ENCODE measurements at places on chromosomes 3 and 15.

- no peak for DNase-seq
Measured at GRCh38 chr3:70010346-70010745, 10.8 kb downstream of the SAMMSON start.

GRCh38 chr3:50644561-50644960 is 27.6 kb downstream of the MAPKAPK3 start:
- no peak for DNase-seq

DNA sequence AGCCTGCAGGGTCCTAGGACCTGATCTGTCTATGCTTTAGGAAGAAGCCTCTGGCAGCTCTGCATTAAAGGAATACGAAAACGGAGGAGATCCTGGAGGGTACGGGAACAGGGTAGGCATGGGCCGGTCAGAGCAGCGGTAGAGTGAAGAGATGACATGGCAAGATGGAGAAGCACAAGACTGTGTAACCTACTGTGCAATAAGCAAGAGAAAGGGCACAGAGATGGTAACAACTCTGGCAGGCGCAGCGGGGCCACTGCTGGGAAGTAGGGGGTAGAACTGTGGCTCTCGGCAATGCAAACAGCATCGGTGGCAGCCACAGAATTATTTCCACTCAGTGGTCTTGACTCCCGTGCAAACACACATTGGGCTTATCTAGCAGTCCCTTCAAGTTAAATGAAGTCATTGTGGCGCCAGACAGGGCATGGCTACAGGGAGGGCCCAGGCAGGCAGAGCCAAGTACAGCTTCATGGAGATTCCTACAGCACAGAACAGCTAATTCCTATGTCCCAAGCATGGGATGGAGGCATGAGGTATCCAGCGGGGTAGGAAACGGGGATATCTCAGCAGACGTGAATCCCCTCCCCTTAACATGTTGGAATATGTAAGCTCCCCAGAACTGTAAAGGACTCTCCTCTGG is 28.8 kb downstream of the WHAMM start:
- DNase-seq, result no peak

GRCh38 chr3:186628756-186629155 is 11.4 kb upstream of the FETUB start:
- DNase-seq, result no peak

- DNase-seq, result no peak
Measured at GRCh38 chr3:126372413-126373145, 15.4 kb upstream of the KLF15 start.

GRCh38 chr3:139308560-139308959 is 35.3 kb upstream of the MRPS22 start:
- no peak for DNase-seq

DNA sequence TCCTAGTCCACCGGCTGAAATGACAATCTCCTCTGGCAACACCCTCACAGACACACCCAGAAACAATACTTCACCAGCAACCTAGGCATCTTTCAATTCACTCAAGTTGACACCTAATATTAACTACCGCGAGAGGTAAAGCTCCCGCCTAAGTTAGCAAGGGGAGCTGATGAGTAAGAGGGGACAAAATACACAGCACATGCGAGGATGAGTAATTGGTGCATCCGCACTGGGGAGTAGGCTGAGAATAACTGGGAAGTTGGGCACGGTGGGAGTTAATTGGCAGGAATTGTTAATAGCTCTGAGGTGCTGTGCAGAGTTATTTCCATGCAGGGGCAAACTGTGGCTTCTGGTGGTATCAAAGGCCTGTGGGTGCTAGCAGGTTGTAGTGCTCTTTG is 14.5 kb upstream of the PLD1 start:
- DNase-seq, result no peak

DNA sequence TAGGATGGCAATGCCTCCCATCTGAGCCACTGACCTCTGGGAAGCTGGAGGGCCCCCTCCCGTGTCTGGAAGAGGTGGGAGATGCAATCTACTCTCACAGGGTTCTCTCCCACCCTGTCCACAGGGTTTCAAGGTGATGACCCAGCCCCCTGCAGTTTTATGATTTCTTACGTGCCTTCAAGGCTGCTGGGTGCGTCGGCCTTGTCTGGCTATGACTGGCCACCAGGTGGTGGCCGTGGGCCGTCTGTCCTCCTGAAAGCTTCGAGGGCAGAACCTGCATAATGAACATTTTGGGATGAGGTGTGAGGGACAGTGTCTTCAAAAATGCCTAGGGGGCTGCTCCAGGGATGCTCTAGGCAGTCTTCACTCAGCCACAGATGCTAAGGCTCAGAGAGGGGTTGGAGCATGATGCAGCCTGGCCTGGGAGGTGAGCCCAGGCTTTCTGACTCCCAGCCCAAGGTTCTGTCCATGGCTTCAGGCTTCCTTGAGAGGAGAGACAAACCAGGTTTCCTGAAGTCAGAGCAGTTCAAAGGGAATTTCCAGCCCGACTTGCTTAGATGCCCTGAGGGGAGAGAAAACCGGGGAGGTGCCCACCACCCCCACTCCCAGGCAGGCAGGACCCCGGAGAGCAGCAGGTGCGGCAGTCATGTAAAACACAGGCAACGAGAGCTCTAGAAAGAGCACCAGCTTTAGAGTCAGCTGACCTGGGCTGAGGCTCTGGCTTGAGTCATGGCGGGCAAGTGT is 18.7 kb downstream of the ISG20 start:
- DNase-seq, result no peak

- DNase-seq, result no peak
Measured at GRCh38 chr15:35450492-35450891, 95.5 kb downstream of the DPH6 start.

- peak; percentile 72 for DNase-seq
Measured at GRCh38 chr3:123773681-123774431, 110.3 kb downstream of the MYLK start.

- no peak for DNase-seq
Measured at GRCh38 chr3:133169331-133170068, 131.3 kb downstream of the TMEM108 start.

DNA sequence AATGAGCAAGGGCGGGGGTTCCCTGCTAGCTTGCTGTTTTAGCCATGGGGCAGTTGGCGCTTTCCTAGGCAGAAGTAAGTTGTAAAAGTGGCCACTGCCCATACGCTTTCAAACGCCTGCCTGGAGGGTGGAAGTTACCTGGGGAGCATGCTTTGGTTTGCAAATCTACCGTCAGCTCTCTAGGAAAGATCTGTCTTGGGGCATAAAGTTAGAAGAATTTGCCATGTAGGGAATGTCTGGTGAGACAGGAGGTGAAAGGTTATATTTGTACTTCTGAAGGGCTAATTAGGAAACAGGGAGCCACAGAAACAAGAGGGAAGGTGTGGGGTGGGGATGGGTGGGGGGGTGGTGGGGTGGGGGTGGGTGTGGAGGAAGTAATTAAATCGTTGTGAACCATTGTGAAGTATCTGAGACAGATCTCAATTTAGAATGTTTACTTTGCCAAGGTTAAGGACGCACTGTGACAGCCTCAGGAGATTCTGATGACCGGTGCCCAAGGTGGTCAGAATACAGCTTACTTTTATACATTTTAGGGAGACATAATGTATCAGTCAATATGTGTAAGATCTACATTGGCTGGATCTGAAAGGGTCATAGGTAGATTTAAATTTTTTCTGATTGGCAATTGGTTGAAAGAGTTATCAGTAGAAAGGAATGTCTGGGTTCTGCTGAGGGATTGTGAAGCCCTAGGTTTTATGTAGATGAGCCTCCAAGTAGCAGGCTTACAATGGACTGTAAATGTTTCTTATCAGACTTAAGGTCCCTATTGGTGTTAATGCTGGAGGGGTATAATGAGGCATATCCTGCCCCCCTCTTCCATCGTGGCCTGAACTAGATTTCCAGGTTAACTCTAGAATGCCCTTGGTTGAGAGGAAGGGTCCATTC is 62.0 kb upstream of the GCNT3 start:
- DNase-seq, result no peak

DNA sequence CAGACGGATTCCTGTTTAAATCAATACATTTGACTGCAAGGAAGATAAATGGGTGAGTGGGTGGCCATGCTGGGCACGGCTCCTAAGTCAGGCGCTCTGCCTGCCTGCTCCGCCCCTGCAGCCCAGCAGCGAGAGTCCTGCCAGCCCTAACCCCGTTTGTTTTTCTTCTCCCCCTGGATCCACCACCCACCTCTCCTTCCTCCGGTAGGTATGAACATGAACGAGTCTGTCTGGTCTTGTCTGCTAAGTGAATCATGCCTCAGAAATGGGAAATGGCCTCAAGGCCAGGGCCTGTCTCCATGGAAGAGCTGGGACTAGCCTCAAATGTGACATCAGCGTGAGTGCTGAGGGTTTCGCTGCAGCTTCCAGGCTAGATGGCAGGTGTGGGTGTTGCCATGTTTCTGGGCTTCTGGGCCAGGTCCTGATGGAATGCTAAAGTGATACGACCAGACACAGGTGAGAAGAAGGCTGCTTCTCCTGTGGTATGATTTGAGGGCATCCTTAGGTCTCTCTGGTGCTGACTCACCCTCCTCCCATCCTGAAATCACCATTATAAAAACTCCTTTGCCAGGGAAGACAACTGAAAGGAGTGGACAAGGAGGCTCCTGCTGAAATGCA is 5.6 kb upstream of the FEM1B start:
- DNase-seq, result no peak

GRCh38 chr15:74520407-74520806 is 20.6 kb upstream of the ARID3B start:
- DNase-seq, result no peak

- DNase-seq, result no peak
Measured at GRCh38 chr3:32336113-32336498, 55.5 kb upstream of the CMTM7 start.

DNA sequence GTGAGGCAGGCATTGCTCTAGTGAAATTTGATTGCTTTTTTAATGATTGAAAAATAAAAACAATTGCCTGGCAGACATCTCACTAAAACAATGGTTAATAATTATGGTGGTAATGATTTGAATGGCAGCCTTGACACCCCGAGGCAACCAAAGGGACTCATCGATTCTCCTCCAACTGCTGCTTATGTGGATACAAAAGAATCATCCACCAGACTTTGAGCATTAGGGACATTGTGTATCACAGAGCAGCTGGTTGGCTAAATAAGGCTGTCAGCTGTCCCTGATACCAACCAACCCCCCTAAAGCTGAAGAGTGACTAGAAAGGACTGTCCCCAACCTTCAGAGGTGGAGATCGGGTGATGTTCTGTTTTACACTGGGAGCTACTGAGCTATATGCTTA is 1.7 kb upstream of the CD47 start:
- DNase-seq, result no peak

- no peak for DNase-seq
Measured at GRCh38 chr3:38739931-38740330, 76.1 kb downstream of the SCN10A start.

GRCh38 chr3:156727519-156728205 is 53.3 kb downstream of the TIPARP start:
- DNase-seq, result no peak

DNA sequence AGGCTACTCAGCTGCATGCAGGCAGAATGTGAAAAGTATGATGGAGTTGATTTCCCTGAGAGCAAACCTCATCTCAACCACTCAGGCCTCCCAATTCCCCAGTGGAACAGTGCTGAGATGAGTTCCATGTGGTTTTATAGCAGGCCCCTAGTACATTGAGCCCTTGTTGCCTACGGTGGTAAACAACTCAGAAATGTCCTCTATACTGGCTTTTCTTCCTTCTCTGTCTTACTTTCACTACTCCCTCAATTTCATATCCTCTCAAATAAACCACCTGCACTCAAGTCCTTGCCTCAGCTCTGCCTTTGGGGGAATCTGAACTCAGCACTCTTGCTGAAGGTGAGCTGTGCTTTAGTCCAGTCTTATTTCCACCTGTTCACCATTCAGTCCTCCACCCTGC is 399.9 kb downstream of the PDCD6IP start:
- no peak for DNase-seq

DNA sequence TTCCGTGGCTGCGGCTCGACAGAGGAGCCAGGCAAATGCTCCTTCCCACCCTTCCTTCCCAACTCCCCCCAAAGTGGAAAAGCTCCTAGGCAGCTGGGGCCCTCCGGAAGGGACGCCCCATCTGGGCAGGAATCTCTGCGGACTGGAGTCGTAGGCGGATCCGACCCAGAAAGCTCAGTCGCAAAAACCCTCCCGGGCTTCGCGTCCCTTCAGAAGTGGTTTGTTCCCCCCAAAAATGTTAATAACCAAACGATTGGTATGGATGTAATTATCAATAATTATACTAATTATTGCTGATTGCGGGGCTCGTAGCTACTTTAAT is 3.8 kb downstream of the RNU6-1 start:
- DNase-seq, result no peak

DNA sequence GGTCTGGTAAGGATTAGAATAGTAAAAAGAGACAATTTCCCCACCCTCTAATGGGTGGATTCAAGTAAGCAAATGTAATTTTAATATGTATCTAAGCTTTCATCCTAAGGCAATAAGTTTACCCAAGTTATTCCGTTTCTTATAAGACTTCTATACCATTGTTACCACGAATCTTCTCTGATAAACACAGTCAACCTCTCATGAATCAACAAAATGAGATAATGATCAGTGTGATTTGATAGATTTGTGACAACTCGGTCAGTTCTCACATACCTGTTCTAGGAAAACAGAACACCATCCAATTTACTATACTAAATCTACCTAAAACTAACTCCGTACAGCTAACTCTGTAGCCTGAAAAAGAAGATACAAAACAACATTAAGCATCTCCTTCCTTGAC is 342.1 kb downstream of the TBL1XR1 start:
- DNase-seq, result no peak

- DNase-seq, result no peak
Measured at GRCh38 chr3:138135146-138135832, 3.1 kb upstream of the A4GNT start.

- no peak for DNase-seq
Measured at GRCh38 chr3:98613616-98614015, 20.2 kb upstream of the CPOX start.

DNA sequence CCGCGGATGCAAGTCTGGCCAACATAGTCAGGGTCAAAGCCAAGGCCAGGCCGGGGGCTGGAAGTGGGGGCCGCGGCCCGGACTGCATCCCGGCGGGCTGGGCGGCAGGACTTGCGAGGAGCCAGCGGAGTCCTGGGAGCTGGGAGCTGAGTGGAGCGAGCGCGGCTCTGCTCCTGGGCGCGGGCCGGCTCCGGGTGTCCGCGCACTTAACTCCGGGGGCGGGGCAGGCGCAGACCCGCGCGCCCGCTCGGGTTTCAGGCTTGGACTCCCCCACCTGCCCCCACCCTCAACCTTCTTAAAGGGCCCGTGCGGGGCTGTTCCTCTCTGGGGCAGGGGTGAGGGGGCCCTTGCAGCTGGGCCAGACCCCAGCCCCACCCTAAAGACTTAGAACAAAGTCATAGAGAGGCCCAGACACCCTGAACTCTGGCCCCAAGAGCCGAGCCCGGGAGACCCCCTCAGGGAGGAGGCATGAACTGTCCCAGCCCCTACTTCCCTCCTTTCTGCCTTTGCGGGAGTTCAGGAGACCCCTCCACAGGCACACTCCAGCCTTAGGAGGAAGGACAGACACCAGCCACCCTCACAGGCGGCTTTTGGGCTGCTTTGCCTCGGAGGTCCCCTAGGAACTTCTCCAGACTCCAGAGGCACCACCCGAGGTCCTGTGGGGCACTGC is at the start of gene CSPG4:
Gene CSPG4, minus strand, starts transcription at position 181 of the 670 bp plus-strand sequence. Its CDS starts 93 bp downstream, at position 88.
- peak; percentile 91 for DNase-seq

GRCh38 chr15:76976141-76976540 is 18.8 kb upstream of the PSTPIP1 start:
- no peak for DNase-seq

GRCh38 chr3:108998436-108998835 is 44.8 kb upstream of the GUCA1C start:
- DNase-seq, result no peak
